ENCODE measurements at places on chromosomes 5 and 9. TPM values are rescaled to one million over a fixed set of nuclear protein-coding genes. Genes with fewer than 3 reads are reported as not detected.

The NR2F1-AS1 gene
- 0.57 TPM for total RNA-seq

The FAM221B gene
- total RNA-seq = not detected

The ABLIM3 gene
- total RNA-seq = 189 TPM

The PAPPA gene
- 0.96 TPM for total RNA-seq

The UBLCP1 gene
- total RNA-seq = 16.4 TPM

The PCDHGA6 gene
- total RNA-seq = 10.6 TPM

The RNF183 gene
- total RNA-seq = not detected

The FAM78A gene
- 31.1 TPM for total RNA-seq

The CDX1 gene
- not detected for total RNA-seq

The SPATA31A3 gene
- not detected for total RNA-seq

The BARHL1 gene
- total RNA-seq = not detected

The MORN5 gene
- total RNA-seq = not detected

The PCDHA4 gene
- total RNA-seq = not detected

The MARCHF6 gene
- 204 TPM for total RNA-seq

The ZCCHC7 gene
- total RNA-seq = 8.2 TPM

Measured in heart right ventricle (tissue), 16 donors.